ENCODE measurements at places on chromosomes 2 and 18.

DNA sequence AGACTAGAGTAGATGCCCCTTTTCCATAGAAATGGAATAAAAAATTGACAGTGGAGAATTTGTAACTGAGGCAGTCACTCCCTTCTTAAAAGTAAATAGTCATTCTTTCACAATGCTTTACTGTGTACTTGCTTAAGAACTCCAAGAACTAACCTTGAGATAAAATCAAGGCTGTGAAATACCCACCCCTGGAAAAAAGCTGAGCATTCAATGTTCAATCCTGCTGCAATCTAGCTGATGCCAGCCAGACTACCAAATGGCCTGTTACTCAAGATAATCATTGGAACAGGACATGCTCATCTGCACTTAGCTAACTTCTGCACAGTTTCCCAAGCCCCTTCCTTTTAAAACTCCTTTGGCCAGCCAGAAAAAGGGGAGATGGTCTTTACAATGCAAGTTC, 367.4 kb upstream of the GULP1 start:
- DNase-seq = no peak

DNA sequence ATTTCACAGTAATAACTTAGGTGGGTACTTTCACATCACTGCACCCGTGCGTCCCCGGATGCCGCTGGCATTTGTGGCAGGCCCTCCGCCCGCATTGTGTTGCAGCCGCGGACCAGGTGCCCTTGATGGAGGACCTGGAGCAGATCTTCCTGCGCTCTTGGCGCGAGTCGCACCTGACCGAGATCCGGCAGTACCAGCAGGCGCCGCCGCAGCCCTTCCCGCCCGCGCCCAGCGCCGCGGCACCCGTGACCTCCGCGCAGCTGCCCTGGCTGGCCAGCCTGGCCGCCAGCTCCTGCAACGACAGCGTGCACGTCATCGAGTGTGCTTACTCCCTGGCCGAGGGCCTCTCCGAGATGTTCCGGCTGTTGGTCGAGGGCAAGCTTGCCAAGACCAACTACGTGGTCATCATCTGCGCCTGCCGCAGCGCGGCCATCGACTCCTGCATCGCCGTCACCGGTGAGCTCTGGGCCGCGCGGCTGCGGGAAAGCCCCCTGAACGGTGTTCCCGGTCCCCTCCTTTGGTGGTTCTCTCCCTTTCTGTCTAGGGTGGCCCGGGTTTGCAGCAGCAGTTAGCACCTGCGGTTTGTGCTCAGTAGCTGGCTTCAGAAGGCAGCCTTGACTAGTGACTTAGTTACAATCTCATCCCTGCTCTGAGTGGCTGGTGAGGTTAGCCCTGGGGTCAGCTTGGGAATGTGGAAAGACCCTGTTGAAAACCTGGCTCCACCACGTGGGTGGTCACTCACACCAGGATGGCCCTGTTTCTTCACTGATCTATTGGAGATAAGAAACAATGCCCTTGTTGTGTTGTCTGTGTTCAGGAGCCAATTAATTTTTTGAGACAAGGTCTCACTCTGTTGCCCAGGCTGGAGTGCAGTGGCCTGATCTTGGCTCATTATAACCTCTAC, 59.1 kb downstream of the GREB1 start:
- DNase-seq = no peak

- DNase-seq = peak; percentile 69
Observed at GRCh38 chr2:58448065-58448507, 207.0 kb upstream of the FANCL start.

- DNase-seq = peak; percentile 63
Observed at GRCh38 chr18:61064911-61065310, 268.3 kb upstream of the CDH20 start.

DNA sequence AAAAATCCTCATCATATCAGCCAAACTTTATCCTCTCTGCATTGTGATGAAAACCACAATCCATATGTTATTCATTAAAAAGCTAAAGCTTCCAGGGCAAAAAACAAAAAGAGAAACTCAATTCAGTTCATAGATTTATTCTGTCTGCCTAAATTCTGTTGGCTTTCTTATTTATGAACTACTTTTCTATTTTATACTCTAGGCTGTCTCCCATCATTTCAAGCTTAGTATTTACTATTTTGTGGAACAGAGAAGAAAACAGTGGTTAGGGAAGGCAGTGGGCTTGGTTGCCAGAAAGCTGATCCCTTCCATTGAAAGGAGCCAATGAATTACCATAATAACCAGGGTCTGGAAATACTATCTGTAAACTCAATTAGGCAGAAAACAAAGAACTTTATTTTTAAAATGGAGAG, 71.8 kb downstream of the RAPH1 start:
- no peak for DNase-seq

DNA sequence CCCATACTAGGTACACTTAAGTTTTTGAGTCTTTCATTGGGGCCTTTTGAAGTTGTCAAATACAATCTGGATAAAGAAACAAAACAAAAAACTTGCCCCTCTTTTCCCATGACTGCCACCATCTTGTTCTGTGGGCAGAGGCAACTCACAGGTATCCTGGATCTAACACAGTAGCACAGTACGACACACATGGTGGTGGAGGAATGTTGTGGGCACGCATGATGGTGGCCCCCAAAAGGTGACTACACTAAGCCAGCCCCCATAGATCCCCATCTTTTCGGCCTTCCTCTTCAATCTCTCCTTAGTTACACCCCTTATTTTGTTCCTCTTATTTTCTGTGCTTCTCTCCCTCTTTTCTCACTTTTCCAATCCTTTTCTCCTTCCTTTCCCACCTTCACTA, 4.5 kb upstream of the STPG4 start:
- no peak for DNase-seq
